ENCODE measurements at places on chromosomes 5 and 9.
A peak's percentile ranks its signal among the peaks of the same experiment; 100 is the strongest.

DNA sequence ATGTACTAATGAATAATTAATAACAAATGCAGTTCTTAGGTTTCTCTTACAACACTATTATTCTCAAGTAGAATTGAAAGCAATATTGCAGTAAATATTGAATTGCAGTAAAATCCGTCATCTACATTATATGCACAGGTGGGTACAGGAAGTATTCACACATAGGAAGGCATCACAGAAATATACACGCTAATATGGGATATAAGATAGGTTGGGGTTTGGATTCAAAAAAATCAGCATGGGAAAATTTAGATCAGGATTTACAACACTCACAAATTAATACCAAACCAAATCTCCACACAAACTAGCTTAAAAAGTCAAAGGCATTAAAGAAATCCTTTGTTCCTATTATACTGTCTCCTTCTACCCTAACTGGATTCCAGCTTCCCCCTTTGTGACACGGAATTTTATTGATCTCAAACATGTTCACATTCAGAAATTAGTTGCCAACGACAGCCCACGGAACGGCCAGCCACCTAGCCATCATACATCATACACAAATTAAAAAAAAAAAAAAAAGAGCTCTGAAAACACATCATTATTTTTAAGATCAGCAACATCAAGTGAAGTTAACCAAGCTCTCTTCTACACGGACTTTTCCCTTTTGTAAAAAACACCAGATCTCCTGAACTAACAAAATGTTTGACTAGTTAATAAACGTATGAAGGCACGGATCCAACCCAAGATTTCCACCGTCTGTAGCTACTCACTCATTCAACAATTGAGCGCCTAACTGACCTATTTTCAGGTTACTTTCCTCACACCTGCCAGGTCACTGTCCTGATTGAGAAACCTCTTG lies 2.2 kb downstream of the NR6A1 start:
- no peak for DNase-seq

DNA sequence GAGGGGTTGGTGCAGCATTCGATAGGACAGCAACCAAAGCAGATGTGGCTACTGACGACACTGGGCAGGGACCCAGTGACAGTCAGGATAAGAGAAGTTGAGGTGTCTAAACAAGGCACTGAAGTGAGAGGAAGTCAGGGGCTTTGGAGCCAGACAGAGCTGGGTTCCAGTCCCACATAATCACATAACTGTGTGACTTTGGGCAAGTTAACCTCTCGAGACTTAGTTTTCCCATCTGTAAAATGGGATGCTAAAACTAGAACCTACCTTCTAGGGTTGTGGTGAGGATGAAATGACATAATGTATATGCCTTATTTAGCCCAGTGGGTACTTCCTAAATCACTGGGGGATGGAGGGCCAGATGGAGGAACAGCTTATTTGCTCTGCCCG lies 3.1 kb downstream of the ANGPTL2 start:
- no peak for DNase-seq

DNA sequence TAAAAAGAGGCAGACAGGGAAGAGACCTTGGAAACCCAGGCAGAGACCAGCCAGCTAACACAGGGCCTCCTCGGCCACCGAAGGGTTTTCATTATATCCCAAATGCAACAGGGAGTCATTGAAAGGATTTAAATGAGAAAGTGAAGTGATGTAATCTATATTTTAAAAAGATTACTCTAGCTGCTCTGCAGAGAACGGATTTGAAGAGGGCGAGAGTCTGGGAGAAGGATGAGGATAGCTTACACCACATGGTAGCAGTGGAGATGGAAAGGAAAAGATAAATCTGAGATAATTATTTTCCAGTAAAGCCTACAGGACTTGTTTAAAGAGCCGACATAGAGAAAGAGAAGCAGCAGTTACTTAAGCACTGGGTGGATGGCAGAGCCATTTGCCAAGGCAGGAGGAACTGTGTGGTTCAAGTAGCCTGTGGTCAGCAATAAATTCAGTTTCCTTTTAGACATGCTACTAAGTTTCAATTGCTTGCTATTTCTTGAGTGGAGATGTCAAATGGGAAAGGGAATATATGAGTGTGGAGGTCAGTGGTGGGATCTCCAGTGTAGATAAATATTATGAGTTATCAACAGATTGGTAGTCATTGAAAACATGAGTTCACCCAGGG lies 9.3 kb downstream of the FBN2 start:
- no peak for DNase-seq

DNA sequence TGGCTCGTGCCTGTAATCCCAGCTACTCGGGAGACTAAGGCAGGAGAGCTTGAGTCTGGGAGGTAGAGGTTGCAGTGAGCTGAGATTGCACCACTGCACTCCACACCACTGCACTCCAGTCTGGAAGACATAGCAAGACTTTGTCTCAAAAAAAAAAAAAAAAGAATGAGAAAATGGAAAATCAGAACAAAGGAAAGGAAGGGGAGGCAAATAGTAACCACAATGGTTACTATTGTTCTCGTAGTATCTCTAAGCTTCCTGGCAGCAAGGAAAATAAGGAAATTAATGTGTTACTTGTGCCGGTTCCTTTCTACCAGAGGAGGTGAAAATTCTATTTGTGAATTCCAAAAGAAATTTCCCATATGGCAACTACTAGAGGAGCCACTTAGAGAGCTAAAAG lies 48.5 kb upstream of the BNC2 start:
- no peak for DNase-seq

DNA sequence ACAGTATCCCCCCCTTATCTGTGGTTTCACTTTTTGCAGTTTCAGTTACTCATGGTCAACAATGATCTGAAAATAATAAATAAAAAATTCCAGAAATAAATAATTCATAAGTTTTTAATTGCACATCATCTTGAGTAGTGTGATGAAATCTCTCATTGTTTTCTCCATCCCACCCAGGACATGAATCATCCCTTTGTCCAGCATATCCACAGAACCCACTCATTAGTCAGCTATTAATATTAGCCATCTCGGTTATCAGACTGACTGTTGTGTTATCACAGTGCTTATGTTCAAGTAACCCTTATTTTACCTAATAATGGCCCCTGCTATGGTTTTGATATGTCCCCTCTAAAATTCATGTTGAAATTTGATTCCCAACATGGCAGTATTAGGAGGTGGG lies 40.7 kb downstream of the FAM114A2 start:
- no peak for DNase-seq

DNA sequence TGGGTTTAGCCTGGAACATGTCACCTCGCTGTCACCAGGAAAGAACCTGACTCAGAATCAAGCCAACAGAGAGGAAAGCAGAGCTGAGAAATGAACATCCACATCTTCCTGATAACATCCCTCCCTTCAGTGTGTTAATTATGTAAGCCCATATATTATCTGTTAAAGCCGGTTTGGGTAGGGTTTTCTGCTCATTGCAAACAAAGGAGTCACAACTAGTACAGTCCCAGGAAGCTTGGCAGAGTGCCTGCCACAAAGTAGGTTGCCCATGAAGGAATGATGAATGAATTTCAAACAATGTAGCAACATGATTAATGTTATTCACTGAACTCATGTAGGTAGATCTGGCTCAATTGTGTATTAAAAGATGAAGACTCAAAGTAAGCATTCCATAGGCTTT lies 10.4 kb upstream of the PPARGC1B start:
- DNase-seq = no peak

GRCh38 chr9:74847478-74848152 lies 40.1 kb downstream of the TRPM6 start:
- no peak for DNase-seq

GRCh38 chr9:99137225-99137624 lies 32.3 kb downstream of the TGFBR1 start:
- DNase-seq = no peak

- DNase-seq = no peak
These were observed 1163.8 kb downstream of the TAF11L14 start for GRCh38 chr5:18798058-18798457.

DNA sequence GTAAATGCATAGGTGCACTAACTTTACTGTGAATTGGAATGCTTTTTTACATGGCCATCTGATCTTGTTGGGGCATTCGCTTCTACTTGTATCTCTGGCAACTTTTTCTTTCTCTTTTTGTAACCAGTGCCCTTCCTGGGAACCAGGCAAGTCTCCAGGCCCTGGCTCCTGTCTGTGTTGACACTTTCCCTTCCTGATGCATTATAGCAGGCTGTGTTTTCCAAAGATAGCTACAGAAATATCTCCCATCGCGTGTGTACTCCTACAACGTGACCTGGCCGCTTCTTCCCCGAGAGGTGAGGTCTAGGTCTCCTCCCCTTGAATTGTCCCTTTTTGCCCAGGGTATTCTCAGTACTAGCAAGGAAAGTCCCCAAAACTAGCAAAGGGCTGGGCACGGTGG lies 81.1 kb upstream of the SPIN1 start:
- no peak for DNase-seq

DNA sequence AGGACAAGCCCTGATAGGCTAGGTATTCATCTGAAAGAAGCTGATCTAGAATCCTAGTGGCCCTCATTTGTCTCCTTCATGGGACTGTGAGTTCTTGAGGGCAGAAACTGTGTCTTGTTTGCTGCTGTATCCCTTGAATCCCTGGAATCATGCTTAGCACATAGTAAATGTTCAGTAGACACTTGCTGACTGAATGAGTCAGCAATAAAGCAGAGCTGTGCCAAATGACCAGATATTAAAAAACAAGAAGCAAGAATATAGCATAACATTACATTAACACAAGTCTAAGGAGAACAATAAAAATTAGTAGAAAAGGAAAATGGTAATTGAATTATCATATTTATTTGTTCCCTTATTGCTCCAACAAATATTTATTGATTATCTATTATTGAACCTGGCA lies 420.5 kb downstream of the ZSWIM6 start:
- DNase-seq = no peak

- DNase-seq = no peak
These were observed 653.1 kb upstream of the KLF4 start for GRCh38 chr9:108142504-108143201.

DNA sequence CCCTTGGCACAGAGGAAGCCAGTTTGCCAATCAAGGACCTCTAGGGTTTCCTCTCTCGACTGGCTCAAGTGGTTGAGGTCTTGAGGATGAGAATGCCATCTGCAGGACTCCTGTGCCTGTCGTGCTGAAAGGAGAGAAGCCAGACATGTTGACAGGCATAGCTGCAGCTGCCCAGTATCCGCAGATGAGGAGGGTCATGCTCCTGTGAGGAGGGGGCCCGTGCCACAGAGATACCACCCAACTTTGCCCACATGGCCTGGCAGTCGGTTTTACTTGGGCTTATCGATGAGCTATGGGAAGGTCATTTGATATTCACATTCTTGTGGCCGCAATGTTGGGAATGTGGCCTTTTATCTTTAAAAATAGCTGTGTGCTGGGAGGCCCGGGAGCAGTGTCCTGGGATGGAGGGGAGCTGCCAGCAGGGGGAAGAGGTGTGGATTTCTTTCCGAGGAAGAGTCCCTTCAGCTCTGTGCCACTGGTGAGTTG lies 17.4 kb downstream of the FRMPD1 start:
- DNase-seq = no peak

DNA sequence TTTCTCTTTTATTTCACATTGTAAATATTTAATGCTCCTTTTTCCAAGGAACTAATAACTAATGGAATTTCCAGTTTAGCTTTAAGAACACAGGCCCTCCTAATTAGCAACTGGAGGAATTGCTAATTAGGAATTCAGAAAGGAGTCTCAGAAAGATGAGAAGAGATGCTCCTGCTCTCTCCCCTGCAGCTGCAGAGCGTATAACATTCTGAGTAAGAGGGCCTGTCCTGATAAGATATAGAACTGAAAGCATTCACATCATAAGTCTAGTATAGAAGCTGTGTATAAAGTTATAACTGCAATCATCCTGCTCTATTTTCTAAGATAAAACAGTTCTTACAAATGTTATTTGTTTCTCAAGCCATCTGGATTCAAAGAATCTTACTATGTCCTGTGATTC lies 83.2 kb downstream of the DTWD2 start:
- DNase-seq = no peak

GRCh38 chr5:108858959-108859358 lies 111.3 kb downstream of the FER start:
- DNase-seq = no peak

DNA sequence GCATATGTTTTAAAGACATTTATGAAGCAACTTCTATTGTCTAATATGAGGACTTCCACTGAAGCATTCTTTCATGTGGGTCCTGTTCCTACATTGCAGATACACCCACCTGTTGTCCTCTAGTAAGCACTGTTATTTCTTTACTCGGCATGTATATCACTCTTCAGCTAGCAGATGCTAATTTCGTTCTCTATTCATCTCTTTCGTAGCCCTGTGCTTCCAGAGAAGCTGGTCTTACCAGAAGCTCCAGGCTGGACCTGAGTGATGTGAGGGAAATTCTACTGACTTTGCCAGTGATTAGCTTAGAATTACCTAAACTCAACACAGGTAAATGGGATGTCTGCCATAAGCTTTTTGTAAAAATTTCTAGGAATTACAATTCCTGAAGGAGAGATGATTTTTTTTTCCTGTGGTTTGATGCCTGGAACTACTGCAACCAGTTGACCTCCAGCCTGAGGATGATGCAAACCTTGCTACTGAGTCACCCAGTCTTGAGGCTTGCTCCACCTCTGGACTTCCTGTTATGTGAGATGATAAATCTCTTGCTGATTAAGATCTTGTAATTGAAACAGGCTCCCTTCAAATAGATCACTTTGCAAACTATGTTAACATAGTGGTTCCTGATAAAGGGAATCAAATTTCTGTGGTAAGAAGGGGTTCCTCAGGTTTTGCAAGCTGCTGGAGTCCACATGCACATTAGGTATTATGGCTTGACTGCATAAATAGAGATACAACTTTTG lies 52.2 kb upstream of the SPINK5 start:
- no peak for DNase-seq

DNA sequence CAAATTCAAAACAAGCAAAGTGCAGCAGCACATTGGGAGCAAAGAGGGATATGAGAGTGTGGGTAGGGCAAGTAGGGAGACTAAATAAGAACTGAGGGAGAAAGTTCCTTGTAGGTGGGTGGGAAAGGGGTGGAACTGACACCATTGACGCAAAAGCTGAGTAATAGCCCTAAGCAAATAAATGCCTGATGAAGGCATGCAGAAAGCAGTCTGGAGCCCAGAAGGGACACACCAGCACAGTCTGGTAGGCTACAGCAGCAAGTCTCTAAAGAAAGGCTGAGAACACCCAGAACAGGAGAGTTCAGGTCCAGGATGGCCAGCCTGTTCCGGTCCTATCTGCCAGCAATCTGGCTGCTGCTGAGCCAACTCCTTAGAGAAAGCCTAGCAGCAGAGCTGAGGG lies at the start of gene INSL4:
TSS of gene INSL4 (plus strand) at position 208 of the 400 bp plus-strand sequence. CDS start at position 313, 105 bp downstream.
- DNase-seq = no peak

- peak; percentile 34 for DNase-seq
These were observed 149.5 kb downstream of the C9orf152 start for GRCh38 chr9:110058304-110058953.
